ENCODE measurements at places on chromosomes 6 and 20. TPM values are rescaled to one million over a fixed set of nuclear protein-coding genes. Genes with fewer than 3 reads are reported as not detected.

- no peak for DNase-seq
These were observed 9.7 kb downstream of the NOTCH4 start for GRCh38 chr6:32214126-32214525.

DNA sequence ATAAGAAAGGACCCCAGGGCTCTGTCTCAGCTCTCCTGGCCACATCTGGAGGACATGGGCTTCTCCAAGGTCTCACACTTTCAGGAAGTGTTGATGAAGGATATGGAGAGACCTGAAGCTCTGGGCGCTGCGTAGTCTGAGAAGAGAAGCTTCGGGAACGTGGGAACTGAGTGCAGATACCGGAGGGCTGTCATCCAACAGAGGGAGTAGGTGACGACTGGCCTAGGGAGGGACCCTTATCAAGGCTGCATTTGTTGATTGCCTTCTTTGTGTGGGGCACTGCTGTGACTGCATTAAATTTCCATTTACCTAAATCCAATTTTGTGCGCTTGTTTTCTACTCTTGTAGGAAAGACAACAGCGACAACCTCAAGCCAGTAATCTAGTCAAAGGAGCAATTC, 63.4 kb downstream of the PLG start:
- no peak for DNase-seq

GRCh38 chr6:13847326-13848050, 33.1 kb upstream of the MCUR1 start:
- DNase-seq = no peak

- no peak for DNase-seq
These were observed 262.5 kb downstream of the GJA1 start for GRCh38 chr6:121697921-121698320.

- no peak for DNase-seq
These were observed 212.3 kb downstream of the LMBRD1 start for GRCh38 chr6:69584536-69584912.

- DNase-seq = peak; percentile 38
These were observed 523 bp downstream of the TMEM30A start for GRCh38 chr6:75283907-75284631.

- DNase-seq = peak; percentile 18
These were observed 142.0 kb downstream of the CEP57L1 start for GRCh38 chr6:109237077-109237985.

KATNA1 gene
- total RNA-seq = 19.7 TPM

DNA sequence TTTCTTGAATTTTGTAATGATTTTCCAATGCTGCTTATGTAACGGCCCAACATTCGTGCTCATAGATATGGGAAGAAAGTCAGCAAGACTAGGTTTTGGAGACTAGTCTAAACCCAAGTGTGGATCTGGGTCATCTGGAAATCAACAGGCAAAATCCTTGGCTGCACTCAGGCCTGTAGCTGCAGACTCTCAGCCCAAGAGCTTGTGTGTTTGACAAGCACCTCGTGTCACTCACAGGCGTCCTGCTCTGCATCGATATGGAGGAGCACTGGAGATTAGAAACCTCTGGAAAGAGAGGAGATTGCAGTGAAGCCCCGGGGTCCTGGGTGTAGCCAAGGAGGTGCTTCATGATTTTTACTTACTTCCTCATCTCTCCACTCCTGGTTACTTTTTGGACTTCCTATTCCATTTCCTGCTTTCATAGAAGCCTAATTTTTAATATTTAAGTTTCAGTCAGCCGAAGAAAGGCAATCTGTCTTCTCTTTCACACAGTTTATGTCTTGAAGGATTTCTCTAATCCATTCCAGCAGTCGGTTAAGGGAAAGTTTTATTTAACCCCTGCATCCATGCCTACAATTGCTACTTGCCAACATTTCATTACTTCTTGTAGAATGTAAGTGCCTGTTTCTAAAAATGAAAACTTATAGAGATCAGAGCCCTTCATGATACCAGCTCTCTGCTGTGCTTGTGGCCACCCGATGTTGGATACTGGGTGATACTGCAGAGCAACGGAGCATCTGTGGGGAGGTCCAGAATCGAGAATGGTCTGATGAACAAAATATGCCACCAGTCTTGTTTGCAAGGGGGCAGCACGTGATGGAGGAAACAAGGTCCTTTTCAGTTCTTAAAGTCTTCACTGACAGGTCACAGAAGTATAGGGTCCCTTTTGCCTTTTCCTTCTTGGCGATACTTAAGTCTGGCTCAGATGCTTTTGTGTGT, 296.3 kb downstream of the QKI start:
- no peak for DNase-seq

GRCh38 chr6:3449750-3450305, 7.0 kb downstream of the SLC22A23 start:
- no peak for DNase-seq

GRCh38 chr6:125077453-125077852, 76.1 kb upstream of the TPD52L1 start:
- no peak for DNase-seq

GRCh38 chr20:38727607-38728190, 3.4 kb downstream of the SLC32A1 start:
- DNase-seq = peak; percentile 9

DNA sequence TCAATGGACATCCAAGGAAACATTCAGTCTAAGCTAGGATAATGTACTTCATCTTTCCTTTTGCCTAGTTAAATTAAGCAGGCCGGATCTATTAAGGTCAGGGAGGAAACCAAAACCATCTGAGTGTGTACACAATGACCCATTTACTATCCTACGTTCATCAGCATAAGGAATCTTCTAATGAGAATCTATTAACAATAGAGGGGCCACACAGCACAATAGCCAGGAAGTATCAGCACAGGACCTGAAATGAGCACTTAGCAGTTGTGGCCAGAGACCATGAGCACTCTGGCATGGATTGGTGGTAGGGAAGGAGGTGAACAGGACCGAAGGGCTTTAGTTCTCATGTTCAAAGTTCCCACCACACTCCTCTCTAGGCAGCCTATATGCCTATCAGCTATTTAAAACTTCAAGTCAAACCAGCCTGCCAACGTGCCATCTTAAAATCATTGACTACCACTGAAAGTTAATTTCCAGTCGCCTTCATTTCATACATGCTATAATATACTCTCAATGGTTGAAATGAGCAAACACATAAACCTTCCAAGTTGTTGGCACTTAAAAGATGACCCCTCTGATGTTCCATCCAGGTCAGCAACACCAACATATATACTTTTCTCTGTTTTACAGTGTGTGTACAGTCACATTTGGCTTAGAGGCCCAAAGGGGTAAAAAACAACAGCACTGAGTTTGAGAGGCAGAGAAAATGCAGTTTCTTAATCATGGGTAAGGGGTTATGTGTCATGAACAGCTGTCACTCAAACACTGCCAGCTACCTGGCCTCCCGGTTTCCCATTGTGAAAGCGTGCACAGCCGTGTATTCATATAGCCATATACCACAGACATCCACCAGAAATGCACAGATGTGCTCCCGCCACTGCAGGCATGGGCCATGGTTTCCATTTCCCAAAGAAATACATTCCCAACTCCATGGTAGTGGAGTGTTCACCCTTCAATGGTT, 184.3 kb downstream of the TBXT start:
- DNase-seq = no peak

HFE gene
- total RNA-seq = 0.56 TPM

GRCh38 chr6:4961322-4962168, 42.3 kb downstream of the RPP40 start:
- no peak for DNase-seq

GRCh38 chr20:62549499-62550086, 73.8 kb upstream of the GATA5 start:
- no peak for DNase-seq

GRCh38 chr20:23368316-23369071, 6.5 kb downstream of the GZF1 start:
- DNase-seq = no peak

DNA sequence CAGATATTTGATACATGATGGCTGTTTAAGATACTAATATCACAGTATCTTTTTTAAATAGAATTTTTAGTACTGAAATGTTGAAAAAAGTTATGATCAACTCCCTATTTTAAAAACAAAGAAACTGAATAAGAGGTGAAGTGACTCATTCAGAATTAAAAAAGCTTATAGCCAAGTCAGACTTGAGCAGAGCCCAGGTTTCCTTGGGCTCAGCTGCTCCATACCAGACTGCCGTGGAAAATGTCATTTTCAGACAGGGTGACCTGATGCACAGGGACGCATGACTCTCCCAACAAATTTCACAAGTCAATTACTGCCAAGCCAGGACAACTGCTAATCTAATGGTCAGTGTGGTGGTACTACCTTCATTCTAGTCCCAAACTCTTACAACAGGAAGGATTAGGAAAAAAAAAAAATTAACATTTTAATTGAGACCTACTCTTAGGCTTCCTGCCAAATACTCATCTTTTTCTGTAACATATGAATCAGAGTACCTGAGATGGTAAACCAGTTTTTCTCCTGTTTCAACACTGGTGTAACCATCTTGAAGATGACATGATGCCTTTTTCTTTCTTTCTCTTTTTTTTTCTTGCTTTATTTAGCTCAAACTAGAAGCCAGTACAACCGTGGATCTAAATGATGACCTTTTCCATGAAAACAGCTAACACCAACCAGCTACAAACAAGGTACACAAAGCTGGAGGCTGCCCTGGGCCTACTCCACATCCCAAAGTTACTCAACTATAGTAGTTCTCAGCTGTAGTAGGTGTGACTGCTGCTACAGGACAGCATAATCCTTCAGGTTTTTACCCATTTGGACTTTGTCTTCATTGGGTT, 30.5 kb downstream of the SLC22A23 start:
- DNase-seq = no peak

- no peak for DNase-seq
These were observed 9.5 kb downstream of the AHI1 start for GRCh38 chr6:135488023-135488422.

DNA sequence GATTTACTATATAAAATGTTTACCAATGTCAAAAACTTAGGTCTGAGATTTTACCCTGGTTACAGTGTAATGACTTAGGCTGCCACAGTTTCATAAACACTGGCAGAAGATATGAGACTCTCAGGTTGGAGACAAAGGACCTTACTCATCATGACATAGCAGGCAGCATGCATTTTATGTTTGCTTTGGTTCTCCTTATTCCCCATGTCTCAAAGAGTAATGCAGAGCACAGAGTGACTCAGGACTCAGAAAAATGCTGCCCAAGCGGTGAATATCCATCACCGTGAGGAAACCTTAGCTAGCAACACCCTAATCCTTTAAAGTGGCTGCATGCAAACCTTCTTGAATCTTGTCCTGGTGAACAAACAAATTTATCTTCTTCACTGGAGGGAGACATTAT, 112.1 kb upstream of the EYS start:
- DNase-seq = no peak

- peak; percentile 10 for DNase-seq
These were observed 145.7 kb downstream of the WDR27 start for GRCh38 chr6:169555971-169556617.

DNA sequence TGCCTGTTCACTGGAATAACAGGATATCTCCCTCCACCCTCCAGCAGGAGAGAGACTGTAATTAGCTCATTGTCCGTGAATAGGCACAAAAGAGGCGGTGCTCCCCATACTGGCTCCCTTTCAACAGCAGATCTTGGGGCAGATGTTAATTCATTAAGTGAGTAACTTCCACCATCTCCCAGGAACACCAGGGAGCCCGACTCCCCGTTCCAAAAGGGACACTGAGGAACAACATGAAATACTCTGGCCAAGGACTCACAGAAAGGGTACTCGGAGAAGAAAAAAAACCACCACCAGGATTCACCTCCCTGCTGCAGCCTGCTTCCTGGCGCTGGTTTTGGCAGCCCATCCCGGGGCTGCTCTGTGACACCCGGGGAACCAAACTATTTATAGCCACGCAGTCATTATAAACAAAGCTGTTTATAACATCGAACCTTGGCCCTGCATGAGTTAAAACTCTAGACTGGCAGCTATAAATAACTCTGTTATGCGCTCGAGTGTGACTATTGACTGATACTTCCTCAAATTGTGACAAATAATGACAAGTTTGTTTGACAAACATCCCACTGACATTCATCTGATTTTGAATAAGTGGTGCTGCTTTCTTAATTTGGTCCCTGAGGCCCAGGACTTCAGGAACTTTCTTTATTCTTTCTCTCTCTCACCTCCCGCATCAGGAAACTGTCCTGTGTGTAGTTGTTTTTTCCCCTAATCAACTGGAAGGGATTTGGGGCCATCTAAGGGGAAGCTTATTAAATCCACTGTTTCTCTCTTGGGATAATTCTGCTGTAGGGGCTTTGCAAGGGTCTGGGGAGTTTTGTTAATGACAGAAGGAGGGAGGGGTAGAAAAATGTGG, 521.6 kb downstream of the CD83 start:
- no peak for DNase-seq

- no peak for DNase-seq
These were observed 41.1 kb upstream of the E2F3 start for GRCh38 chr6:20360471-20361119.

DNA sequence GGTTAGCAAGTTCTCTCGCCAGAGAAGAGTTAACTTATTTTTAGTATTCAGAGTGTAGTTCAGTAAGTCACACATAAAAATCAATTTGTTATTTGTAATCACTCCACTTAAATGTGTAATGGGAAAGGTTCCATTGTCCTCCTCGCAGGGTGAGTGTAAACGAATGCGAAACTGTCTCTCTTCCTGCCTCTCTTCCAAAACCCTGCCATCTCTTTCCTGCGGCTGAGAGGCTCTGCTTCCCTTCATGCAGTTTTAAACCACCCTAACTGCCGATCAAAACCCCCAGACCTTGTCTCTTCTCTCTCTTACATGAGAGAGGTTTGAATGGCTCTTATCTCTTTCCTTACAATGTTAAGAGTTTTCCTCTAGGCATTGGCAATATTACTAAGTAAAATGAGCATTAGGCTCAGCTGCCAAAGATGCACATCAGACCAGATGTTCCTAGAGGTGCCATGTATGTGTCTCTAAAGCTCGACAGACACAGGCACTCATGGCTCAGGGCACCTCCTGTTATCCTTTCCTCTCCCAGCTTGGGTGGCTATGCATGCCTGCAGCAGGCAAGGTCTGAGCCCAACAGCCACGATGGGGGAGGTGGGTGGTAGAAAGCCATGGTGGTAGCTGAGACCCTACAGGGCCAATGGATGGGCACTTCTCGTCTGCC, 91.2 kb downstream of the JARID2 start:
- DNase-seq = no peak

DNA sequence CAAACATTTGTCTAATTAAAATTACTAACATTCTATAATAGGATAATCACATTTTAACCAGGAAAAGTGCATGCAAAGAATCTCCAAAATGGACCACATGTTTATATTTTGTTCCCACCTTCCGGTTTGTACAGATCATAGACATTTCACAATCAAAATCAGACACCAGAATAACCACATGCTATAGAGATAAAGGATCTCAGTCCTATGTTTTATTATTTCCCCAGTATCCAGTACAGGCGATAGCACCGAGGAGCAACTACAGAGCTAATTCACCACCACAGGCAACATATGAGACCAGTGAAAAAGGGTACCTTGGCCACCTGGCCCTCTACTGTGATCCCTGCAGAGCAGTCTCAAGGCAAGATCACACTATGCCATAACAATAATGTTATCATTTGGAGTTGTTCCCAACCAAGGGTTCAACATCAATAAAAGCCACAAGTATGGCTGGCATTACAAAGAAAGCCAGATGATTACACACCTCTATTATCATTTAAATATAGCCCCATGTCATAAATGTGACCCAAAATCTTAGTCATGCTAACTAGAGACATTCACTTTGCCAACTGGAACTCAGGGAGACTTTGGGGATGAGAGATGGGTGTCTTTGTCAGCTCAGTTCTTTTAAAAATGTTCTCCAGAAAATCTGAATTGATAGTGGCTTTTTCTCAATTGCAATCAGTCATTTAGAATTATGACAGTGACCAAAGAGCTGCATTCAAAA, 46.7 kb downstream of the RALGAPA2 start:
- no peak for DNase-seq

Measured in activated CD8-positive, alpha-beta T cell treated with anti-CD3 and anti-CD28 coated beads for 36 hours (primary cell).